Natural killer cell (primary cell): ENCODE measurements at places on chromosomes 4 and X. TPM values are rescaled to one million over a fixed set of nuclear protein-coding genes. Genes with fewer than 3 reads are reported as not detected.

CORIN gene
- 0.78 TPM for total RNA-seq

CT45A8 gene
- not detected for total RNA-seq

TMEM164 gene
- 18.9 TPM for total RNA-seq

CENPVL1 gene
- not detected for total RNA-seq

MUC7 gene
- not detected for total RNA-seq

PLK4 gene
- 7.3 TPM for total RNA-seq

HNRNPDL gene
- 328 TPM for total RNA-seq

TRIM75 gene
- total RNA-seq: not detected

PCYT1B gene
- 0.41 TPM for total RNA-seq

GRCh38 chr4:53618321-53618720, 27.0 kb upstream of the LNX1 start:
- no peak for DNase-seq

GRCh38 chr4:189845145-189845846, 95.4 kb upstream of the FRG1 start:
- DNase-seq: no peak

DNA sequence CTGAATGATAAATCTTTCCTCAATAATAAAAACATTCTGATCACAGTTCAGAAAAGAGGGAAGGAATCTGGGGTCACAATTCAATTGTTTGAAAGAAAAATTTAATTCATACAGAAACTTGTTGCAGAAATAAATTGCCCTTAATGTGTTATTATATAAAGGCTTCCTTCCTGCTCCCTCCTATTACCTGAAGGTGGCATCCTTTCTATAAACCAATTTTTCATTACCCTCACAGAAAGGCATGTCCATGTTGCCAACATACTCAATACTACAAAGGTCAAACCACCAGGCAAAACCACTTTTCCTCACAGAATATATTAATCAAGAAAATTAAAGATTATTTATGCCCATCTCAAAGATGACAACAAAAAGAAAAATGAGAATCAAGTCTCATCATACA, 194.3 kb upstream of the CT83 start:
- no peak for DNase-seq

GRCh38 chrX:97372001-97372766, 488.5 kb downstream of the RPA4 start:
- no peak for DNase-seq

DNA sequence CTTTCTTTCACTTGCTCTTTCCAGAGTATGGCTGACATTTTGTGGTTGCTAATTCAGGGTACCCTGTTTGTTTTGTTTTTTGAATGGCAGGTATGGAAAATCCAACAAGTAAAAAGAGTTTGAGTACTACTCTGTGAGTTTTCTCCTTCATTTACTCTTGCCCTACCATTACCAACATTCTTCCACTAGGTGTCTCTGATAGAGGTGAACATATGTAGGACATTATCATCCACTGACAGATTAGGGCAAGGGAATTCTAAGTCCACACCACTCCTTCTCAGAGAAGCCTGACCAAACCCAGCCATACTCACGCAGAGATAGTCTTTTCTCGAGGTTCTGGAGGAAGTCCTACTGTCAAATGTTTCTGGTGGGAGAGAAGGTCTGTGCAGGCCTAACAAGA, 36.7 kb upstream of the HDAC8 start:
- no peak for DNase-seq

GRCh38 chrX:115368876-115369275, 79.4 kb downstream of the LUZP4 start:
- no peak for DNase-seq

DNA sequence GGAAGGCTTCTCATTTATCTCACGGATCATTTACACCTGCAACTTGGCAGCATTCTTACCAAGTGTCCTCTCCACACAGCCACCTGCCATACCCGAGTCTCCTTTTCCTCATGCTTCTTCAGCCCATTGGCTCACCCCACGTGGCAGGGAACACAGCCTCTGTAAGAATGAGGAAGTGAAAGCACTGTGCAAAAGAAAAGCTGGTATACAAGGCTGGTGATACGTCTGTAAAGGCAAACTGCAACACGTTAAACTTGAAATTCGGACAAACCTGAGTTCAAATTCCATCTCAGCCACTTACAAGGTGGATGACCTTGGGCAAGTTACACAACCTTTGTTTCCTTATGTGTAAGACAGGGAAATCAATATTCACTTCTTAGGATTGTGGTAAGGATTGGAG, 164.0 kb upstream of the RASGEF1B start:
- DNase-seq: no peak

- no peak for DNase-seq
Observed at GRCh38 chr4:152106781-152107321, 346.0 kb upstream of the GATB start.

DNA sequence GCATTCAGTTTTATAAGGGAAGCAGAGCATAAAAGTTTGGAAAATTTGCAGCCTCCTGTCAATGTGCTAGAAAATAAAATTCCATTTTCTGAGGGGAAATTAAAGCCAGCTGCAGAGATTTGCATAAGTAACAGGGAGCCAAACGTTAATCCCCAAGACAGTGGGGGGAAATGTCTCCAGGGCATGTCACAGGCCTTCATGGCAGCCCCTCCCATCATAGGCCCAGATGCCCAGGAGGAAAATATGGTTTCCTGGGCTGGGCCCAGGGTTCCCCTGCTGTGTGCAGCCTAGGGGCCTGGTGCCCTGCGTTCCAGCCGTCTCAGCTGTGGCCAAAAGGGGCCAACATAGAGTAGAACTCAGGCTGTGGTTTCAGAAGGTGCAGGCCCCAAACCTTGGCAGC, 9.3 kb downstream of the RNF4 start:
- no peak for DNase-seq

- no peak for DNase-seq
Observed at GRCh38 chrX:45851434-45851991, 650.8 kb upstream of the DIPK2B start.

- no peak for DNase-seq
Observed at GRCh38 chr4:74205046-74205445, 47.1 kb downstream of the MTHFD2L start.

- no peak for DNase-seq
Observed at GRCh38 chr4:4853371-4853823, 6.1 kb upstream of the MSX1 start.

DNA sequence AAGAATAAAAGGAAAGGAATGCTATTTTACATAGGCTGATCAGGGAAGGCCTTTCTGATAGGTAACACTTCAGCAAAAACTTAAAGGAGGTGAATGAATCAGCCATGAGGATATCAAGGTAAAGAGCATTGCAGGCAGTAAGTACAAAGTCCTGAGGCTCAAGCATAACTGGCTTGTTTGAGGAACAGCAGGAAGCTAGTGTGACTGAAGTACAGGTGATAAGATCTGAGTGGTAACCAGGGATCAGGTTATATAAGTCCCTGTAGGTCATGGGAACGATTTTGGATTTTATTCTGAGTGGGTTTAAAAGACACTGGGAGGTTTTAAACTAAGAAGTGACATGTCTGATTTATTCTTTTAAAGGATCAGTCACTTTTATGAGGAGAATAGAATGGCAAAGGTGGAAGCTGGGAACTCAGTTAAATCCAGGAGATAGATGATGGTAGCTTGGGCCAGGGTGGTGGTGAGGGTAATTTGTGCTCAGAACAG, 47.1 kb upstream of the THOC2 start:
- no peak for DNase-seq

DNA sequence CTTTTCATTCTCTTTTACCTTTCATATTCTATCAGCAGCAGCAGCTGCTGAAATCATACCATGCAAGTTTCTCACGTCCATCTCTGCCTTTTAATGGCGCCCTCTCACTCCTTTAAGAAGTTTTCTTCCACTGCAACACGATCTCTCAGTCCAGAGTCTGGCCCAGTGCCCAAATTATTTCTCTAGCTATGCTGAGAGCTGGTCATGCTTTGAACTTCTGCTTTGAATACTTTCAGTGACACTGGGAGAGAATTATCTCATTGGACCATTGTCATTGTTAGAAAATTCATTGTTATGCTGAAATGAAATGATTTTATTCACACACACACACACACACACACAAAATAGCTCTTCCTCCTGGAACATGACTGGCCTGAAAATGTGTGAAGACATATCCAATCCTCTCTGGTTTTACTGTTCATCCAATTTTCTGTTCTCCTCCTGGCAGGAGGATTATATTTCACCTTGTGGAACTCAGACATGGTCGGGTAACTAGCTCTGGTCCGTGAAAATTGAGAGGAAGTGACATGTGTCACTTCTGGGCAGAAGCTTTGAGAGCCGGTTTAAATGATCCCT, 1.3 kb upstream of the PDHA1 start:
- no peak for DNase-seq
